HTR-8/SVneo (cell line): ENCODE measurements at places on chromosomes 7 and 10.

DNA sequence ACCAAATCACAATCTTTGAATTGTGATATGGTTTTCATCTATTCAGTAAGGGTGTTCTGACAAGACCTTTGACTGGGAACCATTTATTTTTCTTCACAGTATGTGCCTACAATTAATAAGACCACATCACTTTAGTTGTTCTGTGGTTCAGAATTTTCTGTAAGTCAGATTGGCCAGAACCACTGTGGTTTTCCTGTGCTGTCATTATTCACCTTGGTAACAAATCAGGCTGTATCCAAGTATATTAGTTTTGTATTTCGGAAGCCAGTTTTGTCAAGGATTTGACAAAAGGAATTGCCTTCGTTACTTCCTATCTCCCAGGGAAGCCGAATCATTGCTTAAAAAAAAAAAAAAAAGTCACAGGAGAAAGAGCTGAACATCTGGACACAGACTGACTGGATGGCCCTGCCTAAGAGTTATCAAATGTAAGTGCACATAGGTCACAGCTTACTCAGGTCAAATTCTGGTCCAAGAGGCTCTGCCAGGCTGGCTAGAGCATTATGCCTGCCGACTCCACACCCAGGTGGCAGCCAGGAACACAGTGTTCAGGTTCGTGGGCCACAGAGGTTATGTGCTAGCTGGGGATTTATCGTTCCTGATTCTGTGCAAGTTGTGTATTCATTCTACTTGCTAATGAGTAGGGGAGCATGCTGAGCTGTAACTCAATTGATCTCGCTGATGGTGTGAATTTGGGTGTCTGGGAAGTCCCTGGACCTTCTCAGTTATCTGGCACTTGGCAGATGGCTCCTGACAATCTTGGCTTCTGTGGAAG lies 175.3 kb downstream of the JAZF1 start:
- no peak for DNase-seq

- DNase-seq: no peak
These were observed at the start of gene AKR1C4 for GRCh38 chr10:5196702-5197113. AKR1C4 (plus strand) TSS chr10:5196837; CDS start chr10:5196868, 31 bp downstream.

DNA sequence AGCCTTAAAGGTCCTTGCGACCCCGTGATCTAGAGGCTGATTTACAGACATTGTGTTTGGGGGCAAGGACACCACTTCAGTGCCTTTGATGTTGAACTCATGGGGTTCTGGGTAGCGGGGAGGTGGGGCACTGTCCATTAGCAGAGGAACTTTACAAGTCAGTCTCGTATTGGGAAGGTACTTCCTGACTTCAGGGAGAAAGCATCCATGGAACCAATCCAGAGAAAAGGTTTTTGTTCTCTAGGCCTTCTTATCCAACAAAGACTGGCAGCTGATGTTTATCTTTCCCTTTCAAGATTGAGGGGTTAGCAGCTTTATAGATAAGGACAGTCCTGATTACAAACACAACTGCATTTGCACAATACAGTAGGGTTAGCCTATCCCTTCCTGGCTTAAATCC lies 2.8 kb downstream of the GTPBP10 start:
- DNase-seq: no peak

DNA sequence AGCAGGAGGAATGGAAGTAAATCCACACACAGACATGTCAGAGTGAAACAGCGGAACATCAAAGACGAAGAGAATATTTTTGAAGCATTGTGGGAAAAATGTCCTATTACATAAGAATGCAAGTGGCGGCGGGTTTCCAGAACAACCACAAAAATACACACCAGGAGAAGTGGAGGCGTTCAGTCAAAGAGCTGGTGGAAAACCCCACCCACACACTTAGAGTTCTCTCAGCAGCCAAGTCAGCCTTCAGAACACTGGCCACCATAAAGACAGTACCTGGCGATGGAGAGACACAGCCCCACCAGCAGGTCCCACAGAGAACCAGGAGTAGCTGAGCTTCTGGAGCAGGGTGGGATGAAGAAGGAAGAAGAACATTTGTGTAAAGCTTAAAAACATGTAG lies 23.7 kb downstream of the NKX6-2 start:
- no peak for DNase-seq

- no peak for DNase-seq
These were observed 20.9 kb downstream of the MAP3K8 start for GRCh38 chr10:30454744-30455510.

DNA sequence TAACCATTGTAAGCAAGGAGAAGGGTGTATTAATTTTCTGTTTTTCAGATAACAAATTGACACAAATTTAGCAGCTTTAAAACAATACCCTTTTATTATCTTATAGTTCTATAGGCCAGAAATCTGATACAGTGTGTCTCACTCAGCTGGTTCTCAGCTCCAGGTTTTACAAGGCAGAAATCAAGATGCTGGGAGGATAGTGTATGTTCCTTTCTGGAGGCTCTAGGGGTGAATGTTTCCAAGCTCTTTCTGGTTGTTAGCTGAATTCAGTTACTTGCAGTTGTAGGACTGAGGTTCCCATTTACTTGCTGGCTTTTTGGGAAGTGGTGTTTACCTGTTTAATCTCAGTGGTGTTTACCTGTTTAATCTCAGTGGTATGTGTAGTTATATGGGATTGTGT lies 125.4 kb downstream of the ADK start:
- DNase-seq: no peak

GRCh38 chr7:41779918-41780317 lies 77.0 kb upstream of the INHBA start:
- DNase-seq: no peak
